Hair follicular keratinocyte (primary cell): ENCODE measurements at places on chromosomes 12 and 14. TPM values are rescaled to one million over a fixed set of nuclear protein-coding genes. Genes with fewer than 3 reads are reported as not detected.

ACTN1 gene
- 629 and 694 TPM in 2 replicates for total RNA-seq

GPRC5D gene
- total RNA-seq, result not detected in 2 replicates

MTHFD1 gene
- total RNA-seq, result 56.5 and 93.3 TPM in 2 replicates

NGB gene
- not detected in 2 replicates for total RNA-seq

CCT2 gene
- 175 and 262 TPM in 2 replicates for total RNA-seq

FGD4 gene
- total RNA-seq, result 8.9 and 14.4 TPM in 2 replicates

HHIPL1 gene
- total RNA-seq, result 0.23 and 1.6 TPM in 2 replicates

CARMIL3 gene
- total RNA-seq, result 0.08 TPM in 1 of 2 replicates, not detected in the other

DLGAP5 gene
- total RNA-seq, result 11.9 and 44.8 TPM in 2 replicates

PKP2 gene
- 37.1 and 39.8 TPM in 2 replicates for total RNA-seq

RDH16 gene
- total RNA-seq, result 0.16 TPM in 1 of 2 replicates, not detected in the other

FAM90A1 gene
- 0.38 TPM in 1 of 2 replicates, not detected in the other for total RNA-seq

GALNT9 gene
- not detected in 2 replicates for total RNA-seq

PAPLN gene
- total RNA-seq, result 0.86 and 0.99 TPM in 2 replicates

ABCD2 gene
- not detected in 2 replicates for total RNA-seq

ANO2 gene
- not detected in 2 replicates for total RNA-seq

ABCC9 gene
- total RNA-seq, result 0.42 TPM in 1 of 2 replicates, not detected in the other

ADAMTS20 gene
- total RNA-seq, result not detected in 2 replicates

MYH6 gene
- total RNA-seq, result not detected in 2 replicates

TSPAN8 gene
- total RNA-seq, result not detected in 2 replicates

TMEM121 gene
- total RNA-seq, result 2.7 and 3.2 TPM in 2 replicates

HOXC4 gene
- total RNA-seq, result 4.1 and 4.4 TPM in 2 replicates

HDAC7 gene
- 28.2 and 38.2 TPM in 2 replicates for total RNA-seq

GCH1 gene
- total RNA-seq, result 13.0 and 15.9 TPM in 2 replicates

OR4K17 gene
- not detected in 2 replicates for total RNA-seq

SDS gene
- not detected in 2 replicates for total RNA-seq

MYG1 gene
- 57.2 and 61.8 TPM in 2 replicates for total RNA-seq

MGAT4C gene
- not detected in 2 replicates for total RNA-seq

SERPINA6 gene
- total RNA-seq, result not detected in 2 replicates

WIF1 gene
- not detected in 2 replicates for total RNA-seq

KITLG gene
- 11.6 and 15.7 TPM in 2 replicates for total RNA-seq

NOPCHAP1 gene
- 12.3 and 14.5 TPM in 2 replicates for total RNA-seq

SIX6 gene
- not detected in 2 replicates for total RNA-seq

TMEM63C gene
- 0.08 and 1.9 TPM in 2 replicates for total RNA-seq

NKX2-8 gene
- 0.86 TPM in 1 of 2 replicates, not detected in the other for total RNA-seq

IL22 gene
- total RNA-seq, result not detected in 2 replicates
